ENCODE measurements at places on chromosomes 7 and 10.
A peak's percentile ranks its signal among the peaks of the same experiment; 100 is the strongest.

DNA sequence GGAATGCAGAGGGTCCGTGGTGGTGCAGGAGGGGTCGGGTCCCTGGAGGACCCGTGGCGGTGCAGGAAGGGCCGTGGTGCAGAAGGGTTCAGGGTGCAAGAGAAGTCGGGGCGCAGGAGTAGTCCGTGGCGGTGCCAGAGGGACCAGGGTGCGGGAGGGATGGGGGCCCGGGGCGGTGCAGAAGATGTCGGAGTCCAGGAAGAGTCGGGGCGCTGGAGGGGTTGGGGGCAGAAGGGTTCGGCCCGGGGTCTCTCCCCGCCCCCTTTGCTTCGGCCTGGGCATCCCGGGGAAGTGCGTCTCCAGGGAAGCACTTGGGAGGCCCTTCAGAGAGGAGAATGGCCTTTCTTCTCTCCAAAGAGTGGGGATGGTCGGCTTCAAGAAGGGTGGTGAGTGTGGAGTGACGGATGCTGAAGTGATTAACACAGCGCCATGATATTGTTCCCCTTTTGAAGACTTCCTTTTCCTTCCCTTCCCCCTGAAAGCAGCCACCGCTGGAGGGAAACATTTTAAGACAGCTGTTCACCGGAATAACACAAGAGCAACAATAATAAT lies 997 bp downstream of the WDR37 start:
- DNase-seq = no peak

- DNase-seq = no peak
Observed at GRCh38 chr7:2702594-2702957, 14.6 kb downstream of the AMZ1 start.

DNA sequence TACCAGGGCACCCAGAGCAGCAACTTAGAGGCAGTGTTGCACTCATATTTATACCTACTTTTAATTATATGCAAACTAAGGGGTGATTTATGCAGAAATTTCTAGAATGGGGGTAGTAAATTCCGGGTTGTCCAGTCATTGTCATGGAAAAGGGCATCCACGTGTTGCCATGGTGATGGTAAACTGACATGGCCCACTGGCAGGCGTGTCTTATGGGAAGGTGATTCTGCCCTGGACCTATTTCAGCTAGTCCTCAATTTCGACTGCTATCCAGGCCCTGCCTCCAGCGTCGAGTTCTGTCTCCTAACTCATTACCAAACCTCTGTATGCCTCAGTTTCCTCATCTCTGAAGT lies 12.8 kb downstream of the SNX8 start:
- DNase-seq = no peak

GRCh38 chr7:29207162-29207801 lies 12.7 kb downstream of the CHN2 start:
- DNase-seq = no peak

DNA sequence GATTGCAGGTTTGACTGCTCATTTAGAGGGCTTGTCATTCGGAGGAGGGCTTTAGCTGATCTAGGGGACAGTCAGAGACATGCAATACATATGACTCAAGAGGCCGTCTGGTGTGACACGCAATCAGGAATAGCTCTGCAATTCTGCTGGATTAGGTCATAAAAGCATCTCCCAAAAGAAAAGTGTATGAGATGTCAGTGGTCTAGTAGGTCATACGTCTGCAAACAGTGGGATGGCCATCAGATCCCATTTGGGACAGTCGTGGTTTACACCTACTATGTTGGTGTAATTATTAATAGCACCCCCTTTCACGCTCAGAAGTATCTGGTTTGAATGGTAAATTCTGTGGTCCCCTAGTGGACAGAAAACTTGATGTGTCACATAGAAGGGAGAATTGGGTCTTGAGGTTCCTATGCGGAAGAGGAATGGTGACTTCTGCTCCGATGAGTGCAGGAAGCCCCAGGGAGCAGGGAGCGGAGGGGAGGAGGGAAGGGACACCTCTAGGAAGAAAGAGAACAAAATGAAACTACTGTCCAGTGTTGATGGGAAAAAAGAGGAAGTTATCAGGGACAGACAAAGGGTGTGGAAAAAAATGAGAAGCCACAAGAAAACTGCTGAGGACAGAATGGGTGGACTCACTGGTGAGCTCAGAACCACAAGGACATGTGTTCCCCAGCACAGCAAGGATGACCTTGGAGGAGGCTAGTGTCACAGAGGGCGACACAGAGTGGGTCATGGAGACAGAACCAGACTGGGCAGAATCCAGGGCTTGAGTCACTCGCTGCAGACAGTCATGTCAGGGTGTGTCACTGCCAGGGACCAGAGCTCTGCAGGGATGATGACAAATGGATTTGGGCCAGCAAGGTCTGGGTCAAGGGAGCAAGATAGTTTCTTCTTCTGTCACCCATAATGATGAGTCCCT lies 59.9 kb downstream of the MAP3K8 start:
- peak; percentile 49 for DNase-seq

GRCh38 chr7:2761131-2761624 lies 73.2 kb downstream of the AMZ1 start:
- no peak for DNase-seq

- peak; percentile 36 for DNase-seq
Observed at GRCh38 chr10:46250898-46251856, 35.6 kb upstream of the ANTXRL start.

DNA sequence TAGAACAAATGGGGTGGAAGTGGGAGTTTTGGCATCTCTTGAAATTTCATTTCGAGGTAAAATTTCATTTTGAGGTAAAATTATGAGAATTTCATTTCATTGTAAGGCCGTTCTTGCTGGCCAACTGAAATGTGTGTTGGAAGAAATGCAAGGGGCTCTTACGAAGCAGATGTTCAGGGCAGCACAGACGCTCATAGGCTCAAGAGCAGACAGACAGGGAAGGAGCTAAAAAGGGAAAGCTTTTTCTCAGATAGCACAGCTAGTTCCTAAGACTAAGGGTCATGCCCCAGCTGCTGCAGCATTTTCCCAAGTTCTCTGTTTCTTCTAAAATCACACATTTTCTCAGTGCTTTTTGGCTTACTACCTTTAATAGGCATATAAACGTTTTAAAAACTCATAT lies 65.1 kb upstream of the SFMBT2 start:
- no peak for DNase-seq

DNA sequence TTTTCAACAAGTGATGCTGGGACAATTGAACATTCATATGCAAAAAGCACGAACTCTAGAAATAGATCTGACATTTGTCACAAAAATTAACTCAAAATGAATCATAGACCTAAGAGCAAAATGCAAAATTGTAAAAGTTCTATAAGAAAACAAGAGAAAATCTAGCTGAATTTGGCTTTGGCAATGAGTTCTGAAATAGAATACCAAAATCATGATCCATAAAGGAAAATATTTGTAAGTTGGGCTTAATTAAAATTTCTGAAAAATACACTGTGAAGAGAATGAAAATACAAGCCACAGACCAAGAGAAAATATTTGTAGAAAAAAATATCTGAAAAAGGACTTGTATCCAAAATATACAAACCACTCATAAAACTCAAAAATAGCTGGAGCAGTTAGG lies 698.8 kb upstream of the CELF2 start:
- DNase-seq = no peak

DNA sequence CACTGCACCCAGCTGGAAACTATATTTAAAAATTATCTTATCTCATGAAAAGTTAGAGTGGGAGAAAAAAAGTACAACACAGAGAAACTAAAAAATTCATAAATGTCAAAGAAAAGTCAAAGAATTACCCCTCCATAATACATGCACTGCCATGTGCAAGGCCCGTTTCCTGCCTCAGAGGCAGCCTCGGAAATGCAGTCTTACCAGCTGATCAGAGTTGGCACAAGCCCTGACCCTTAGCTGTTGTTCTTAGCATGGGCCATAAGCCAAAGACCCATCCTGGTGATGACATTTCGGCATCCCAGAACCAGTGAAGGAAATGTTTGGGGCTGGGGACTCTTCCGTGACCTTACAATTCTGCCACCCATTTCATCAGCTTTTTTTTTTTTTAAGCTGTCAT lies 21.6 kb downstream of the RBM48 start:
- DNase-seq = no peak

- no peak for DNase-seq
Observed at GRCh38 chr10:113663142-113663541, 699 bp downstream of the NRAP start.

GRCh38 chr7:7739204-7740036 lies 21.0 kb upstream of the RPA3 start:
- DNase-seq = no peak

- no peak for DNase-seq
Observed at GRCh38 chr10:5970066-5970465, 7.3 kb downstream of the IL15RA start.

- DNase-seq = no peak
Observed at GRCh38 chr7:2774935-2775334, 69.2 kb downstream of the GNA12 start.

DNA sequence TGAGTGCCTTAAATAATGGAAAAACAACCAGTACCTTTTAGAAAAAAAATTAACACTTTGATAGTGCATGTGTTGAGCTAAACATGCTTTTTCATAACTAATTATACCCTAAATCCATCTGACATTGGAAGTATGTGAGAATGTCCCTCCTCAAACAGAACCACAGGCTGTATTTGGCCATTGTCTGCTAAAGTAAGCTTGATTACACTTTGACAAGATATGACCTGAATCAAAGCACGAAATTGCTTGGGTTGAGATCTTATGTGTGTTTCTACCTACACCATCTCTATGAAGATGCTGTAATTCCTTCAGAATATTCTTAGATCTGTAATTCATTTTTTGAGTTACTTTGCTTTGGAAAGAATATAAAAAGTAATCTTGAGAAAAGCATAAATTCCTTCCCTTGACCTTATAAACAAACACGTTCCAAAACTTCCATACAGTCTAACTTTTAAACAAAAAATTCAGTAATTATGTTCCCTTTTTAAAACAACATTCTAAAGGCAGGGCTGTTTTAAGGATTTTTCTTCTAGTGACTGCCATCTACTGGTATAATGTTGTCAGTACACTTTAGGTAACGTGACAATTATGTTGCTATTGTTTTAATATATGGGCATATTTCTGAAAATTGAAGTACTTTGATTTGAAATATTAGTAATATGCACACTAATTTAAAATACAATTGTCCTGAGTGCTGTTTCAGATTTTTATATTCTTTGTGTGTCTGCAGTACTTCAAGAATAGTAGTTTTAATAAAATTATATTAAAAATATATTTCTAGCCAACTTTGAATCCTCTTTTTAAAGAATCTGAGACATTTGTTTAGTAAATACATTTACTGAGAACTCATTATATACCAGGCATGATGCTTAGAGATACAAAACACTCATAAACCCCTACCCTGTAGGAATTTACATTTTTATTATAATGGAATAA lies 20.9 kb downstream of the CD36 start:
- DNase-seq = no peak

Measured in activated CD8-positive, alpha-beta memory T cell treated with anti-CD3 and anti-CD28 coated beads, Interleukin-2, amount 50 U/mL, for 48 hours (primary cell).